ENCODE measurements at places on chromosomes 13 and 19.

DNA sequence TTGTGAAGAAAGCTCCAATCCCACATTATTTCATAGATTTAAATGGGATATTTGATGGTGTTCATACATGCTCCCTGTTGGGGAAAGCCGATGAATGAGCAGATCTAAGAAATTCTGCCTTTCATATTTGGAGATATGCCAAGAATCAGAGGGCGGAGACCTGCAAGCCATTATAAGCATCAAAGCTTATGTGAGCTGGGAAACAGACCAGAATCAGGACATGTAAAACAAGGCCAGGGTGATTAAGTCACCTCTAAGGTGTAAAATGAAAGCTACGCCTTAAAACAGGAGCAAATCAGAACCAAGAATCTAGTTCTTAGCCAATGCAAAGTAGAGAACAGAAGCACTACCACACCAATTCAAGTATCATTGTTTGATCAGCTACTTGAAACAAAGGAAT is 392.4 kb downstream of the DCT start:
- DNase-seq, result no peak

DNA sequence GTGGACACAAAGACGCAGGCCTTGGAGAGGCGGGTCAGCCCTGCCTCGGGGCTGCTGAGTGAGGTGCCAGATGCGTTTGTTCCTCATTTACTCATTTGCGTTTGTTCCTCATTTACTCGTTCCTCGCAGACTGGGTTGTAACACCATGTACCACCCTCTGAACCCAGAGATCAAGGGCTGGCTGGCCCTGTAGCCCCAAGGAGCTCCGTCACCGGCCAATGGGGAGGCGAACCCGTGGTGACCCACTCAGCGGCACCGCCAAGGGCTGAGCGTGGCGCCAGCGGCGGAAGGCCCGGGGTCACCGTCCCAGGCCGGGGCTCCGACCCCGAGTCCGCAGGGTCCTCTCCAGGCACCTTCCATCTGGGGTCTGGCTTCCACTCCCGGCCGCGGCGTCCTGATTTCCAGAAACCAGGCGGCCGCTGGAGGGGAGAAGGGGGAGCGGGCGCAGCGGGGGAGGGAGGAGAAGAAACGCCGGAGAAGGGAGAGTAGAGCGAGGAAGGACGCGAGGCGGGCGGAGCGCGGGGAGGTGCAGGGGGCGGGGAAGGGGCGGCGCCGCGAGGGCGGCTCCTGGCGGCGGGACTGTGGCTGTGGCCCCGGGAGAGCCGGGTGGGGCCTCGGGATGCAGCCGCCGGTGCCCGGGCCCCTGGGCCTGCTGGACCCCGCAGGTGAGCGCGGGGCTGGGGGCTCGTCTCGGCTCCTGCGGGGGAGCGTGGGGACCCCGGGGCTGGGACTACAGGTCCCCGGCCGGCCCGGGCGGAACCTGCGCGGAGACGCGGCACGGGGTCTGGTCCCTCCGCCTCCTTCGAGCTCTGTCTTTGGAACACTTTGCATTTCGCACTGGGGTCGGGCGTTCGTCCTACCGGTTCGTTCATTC is at the start of gene TMEM255B:
Gene TMEM255B, plus strand, starts transcription at position 576 of the 874 bp plus-strand sequence. Its CDS starts 44 bp downstream, at position 620.
- peak; percentile 90 for DNase-seq

GRCh38 chr13:38321654-38322053 is 28.0 kb upstream of the UFM1 start:
- no peak for DNase-seq

DNA sequence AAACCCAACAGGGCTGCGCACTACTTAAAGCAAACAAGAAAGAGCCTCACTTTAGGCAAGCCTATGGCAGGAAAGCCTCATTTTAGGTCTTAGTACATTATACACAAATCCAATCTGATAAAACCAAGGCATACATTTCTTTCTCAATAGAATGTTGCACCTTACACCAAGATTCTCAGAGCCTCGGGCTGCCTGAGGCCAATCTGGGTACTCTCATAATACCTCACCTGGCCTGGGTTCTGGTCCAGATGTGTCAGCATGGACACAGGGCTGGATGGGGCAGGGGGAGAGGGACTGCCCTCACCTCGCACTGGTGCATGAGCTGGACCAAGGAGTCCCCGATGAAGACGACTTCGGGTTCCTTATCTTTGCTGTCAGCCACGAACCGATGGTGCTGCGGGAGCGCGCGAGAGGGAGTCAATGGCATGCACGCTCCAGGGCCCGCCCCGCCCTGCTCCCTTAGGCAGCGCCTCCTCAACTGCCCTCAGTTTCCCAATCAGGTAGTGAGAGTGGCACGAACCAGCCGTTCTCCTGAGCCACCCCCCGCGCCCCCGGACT is at the start of gene PRR19:
Gene PRR19, plus strand, starts transcription at position 487 of the 558 bp plus-strand sequence. CDS start 7,453 bp downstream, outside the sequence.
- no peak for DNase-seq

DNA sequence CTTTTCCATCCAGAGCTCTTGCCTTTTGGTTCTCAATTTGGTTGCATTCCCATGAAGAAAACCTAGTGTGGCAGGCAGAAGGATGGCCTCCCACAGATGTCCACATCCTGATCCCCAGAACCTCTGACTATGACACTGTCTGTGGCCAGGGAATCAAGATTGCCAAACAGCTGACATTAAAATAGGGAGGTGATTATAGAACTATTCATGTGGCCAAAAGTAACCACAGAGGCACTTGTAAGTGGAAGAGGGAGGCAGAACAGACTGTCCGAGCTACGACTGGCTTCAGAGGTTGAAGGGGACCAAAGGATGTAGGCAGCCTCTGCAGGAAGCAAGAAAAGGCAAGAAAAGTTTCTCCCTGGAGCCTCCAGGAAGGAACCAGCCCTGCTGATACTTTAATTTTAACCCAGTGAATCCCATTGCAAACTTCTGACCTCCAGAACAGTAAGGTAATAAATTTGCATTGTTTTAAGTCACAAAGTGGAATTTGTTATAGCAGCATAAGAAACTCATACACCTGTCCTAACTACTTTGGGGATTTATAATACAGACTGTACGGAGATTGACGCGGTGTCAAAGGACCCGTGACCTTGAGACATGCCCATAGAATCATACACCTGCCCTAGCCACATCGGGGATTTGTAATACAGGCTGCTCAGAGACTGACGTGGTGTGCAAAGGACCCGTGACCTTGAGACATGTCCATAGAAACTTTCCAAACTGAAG is 106.5 kb downstream of the ATP11A start:
- DNase-seq, result no peak

DNA sequence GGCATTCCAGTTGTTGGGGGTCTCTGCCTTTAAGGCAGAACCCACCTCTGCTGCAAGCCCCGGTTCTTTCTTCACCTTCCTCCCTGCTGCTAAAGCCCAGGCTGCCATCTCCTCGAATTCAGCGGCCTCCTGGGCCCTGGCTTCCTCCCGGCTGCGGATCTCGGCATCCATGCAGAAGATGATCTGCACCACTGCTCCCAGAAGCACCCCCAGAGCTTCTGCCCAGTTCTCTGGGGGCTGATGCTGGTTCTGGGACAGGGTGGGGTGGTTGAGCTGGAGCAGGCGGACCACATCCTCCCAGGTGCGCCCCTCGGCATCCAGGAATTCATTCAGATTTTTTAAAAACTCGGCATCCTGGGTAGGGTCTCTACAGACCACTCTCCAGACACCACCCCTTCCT is 987 bp downstream of the PNMA8A start:
- no peak for DNase-seq

DNA sequence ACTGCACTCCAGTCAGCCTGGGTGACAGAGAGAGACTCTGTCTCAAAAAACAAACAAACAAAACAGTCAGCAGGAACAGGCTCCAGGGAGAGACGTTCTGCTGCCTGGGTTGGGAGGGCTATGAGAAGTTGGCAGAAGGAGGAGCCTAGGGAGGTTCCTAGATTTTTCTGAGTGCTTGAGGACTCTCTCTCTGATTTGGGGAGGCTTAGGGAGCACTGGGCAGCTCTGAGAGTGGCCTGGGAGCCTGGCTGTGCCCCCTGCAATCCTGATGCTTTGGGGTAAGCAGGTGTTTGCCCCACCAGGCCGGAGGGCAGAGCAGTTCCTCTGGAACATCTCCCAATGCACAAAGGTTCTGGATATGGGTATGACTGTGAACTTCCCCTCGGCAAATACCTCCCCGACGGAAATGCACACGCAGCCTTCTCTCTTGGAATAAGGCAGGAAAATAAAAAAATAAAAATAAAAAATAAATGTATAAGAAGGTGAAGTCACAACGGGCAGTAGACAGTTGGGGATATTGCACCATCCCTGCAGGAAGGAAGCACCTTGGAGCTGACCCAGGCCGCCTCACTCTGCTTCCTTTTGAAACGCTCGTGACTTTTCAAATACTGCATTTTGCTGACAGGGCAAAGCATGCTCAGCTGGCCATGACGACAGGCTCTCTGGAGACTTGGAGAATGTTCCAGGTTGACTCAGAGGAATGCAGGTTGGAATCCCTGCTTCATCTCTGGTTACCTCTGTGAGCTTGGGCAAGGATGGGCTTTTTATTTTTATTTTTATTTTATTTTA is 26.5 kb upstream of the HOMER3 start:
- peak; percentile 12 for DNase-seq

GRCh38 chr19:7199613-7200533 is 94.3 kb downstream of the INSR start:
- no peak for DNase-seq

GRCh38 chr19:49071860-49072547 is 495 bp downstream of the KCNA7 start:
- peak; percentile 82 for DNase-seq

DNA sequence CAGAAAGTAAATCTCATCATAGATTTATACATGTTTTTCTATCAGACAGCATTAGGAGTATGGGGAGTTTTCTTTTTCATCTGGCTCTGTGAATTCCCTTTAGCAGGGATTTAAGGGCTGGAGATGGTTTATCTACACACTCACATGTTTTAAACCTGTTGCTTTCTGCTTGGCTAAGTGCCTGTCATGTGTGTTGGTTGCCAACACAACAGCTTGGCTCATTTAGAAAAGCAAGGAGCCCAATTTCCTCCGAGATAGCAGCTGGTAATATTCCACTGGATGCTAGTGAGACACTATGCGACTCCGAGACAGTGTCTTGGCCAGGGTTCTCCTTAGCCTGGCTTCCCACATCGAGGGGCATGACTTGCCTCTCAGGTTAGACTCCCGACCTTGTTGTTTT is 83.3 kb downstream of the KLF5 start:
- no peak for DNase-seq

DNA sequence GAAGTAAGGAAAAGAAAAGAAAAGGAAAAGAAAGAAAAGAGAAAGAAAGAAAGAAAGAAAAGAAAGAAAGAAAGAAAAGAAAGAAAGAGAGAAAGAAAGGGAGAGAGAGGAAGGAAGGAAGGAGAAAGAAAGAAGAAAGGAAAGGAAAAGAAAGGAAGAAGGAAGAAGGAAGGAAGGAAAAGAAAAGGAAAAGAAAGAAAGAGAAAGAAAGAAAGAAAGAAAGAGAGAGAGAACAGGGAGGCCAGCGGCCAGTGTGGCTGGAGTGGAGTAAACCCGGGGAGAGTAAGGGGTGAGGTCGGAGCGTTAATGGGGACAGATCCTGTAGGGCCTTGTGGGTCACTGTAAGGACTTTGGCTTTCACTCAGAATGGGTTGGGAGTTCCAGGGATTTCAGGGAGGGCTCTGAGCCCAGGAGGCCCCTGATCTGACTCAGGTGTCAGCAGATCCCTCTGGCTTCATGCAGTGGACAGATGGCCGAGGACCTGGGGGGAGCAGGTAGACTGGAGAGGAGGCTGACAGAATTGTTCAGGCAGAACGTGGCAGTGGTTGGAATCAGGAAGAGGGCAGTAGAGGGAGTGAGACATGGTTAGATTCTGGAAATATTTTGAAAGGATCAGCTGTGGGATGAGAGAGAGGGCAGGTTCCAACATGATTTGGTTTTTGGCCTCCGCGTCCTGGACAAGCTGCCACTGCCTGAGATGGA is 19.8 kb upstream of the FXYD3 start:
- DNase-seq, result no peak

DNA sequence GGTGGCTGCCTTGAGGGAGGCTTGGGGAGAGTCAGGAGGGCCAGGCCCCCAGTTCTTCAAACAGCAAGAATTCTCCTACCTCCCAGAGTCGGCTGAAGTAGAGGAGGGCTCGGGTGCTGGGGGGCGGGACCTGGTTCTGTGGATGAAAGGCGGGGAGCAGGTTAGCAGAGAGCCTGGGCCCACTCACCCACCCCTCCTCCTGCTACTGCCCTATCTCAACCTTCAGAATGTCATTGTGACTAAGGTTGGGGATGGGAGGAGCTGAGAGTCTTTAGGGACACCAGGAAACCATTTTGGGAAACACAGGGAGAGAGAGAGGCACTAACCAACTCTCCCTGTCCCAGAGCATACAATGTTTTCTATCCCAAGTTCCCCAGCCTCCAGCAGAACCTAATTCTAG is 10.7 kb downstream of the DMKN start:
- no peak for DNase-seq

DNA sequence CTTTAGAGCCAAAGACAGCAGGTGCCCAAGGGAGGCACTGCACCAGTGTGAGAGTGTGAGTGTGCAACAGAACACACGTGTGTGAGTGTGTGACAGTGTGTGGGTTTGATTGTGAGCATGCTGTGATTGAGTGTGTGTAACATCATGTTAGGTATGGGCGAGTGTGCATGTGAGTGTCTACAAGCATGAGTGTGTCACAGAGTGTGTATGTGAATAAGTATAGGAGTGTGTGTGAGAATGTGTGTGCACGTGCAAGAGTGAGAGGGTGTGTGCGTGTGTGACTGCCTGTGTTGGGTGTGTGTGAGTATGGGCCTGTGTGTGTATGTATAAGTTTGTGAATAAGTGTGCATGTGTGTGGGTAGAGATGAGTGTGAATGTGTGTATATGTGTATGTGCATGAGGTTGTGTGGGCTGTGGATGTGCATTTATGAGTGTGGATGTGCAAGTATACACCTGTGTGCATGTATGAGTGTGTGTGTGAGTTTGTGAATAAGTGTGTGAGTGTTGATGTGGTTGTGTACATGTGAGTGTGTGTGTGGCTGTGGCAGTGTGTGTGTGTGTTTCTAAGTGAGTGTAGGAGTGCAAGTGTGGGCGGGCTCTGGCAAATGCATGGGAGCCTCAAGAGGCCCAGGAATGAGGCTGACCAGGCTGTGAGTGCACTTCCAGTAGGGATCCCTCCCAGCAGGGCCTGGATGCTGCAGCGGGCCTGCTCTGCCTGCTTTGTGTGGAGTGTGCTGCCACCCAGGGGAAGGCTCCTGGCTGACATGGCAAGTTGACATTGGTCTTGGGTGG is 198.4 kb downstream of the COL4A1 start:
- DNase-seq, result peak; percentile 67

- DNase-seq, result no peak
Measured at GRCh38 chr19:11856596-11857250, 8.2 kb downstream of the ZNF439 start.

DNA sequence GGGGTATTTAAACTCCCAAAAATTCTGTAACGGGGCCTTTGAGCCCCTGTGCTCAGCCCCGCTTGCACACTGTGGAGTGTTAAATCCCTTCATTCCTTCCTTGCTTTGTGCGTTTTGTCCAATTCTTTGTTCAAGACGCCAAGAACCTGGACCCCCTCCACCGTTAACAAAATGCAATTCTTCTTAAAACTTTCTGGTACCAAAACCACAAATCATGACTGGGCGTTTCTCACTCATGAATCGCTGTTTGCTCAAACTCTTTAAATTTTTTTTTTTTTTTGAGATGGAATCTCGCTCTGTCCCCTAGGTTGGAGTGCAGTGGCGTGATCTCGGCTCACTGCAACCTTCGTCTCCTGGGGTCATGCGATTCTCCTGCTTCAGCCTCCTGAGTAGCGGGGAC is 881 bp downstream of the ZNF20 start:
- no peak for DNase-seq

GRCh38 chr13:112870051-112870331 is 99.0 kb upstream of the MCF2L start:
- DNase-seq, result no peak

Measured in nephron progenitor cell (in vitro differentiated cells).